ENCODE measurements at places on chromosomes 4 and X.

- no peak for DNase-seq
These were observed 26.7 kb downstream of the SCOC start for GRCh38 chr4:140400111-140400510.

DNA sequence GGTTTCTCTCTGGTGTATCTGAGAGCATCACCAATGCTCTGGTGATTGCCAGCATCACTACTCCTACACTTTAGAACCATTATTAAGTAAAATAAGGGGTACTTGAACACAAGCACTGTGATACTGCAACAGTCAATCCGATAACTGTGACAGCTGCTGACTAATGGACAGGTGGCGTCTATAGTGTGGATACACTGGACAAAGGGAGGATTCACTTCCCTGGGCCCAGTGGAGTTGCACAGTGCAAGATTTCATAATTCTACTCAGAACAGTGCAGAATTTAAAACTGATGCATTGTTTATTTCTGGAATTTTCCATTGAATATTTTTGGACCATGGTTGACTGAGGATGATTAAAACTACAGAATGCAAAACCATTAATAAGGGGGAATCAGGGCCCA lies 97.8 kb downstream of the SHROOM3 start:
- no peak for DNase-seq

- DNase-seq: no peak
These were observed 22.4 kb upstream of the P2RY10 start for GRCh38 chrX:78922754-78923153.

GRCh38 chr4:169293343-169294176 lies 22.8 kb upstream of the SH3RF1 start:
- no peak for DNase-seq
